ENCODE measurements at places on chromosomes 3 and 15. TPM values are rescaled to one million over a fixed set of nuclear protein-coding genes. Genes with fewer than 3 reads are reported as not detected.

AQP9 gene
- total RNA-seq: 0.24 TPM

SCAANT1 gene
- total RNA-seq: not detected

CACNA1D gene
- 14.4 TPM for total RNA-seq

STRIT1 gene
- total RNA-seq: not detected

IL20RB gene
- 1.6 TPM for total RNA-seq

TSPAN3 gene
- total RNA-seq: 260 TPM

MUC20 gene
- 3.6 TPM for total RNA-seq

CCK gene
- 26.8 TPM for total RNA-seq

AEN gene
- total RNA-seq: 15.0 TPM

PPP1R14D gene
- total RNA-seq: not detected

TTC14 gene
- 49.1 TPM for total RNA-seq

GOLGA6D gene
- total RNA-seq: not detected

EPHA6 gene
- 9.2 TPM for total RNA-seq

INSYN1 gene
- 31.7 TPM for total RNA-seq

PLOD2 gene
- 15.9 TPM for total RNA-seq

SLC12A1 gene
- 0.04 TPM for total RNA-seq

MTFMT gene
- total RNA-seq: 11.0 TPM

SMAD6 gene
- total RNA-seq: 1.4 TPM

NAA80 gene
- total RNA-seq: 4.5 TPM
